ENCODE measurements at places on chromosomes 11 and 22. TPM values are rescaled to one million over a fixed set of nuclear protein-coding genes. Genes with fewer than 3 reads are reported as not detected.

DNA sequence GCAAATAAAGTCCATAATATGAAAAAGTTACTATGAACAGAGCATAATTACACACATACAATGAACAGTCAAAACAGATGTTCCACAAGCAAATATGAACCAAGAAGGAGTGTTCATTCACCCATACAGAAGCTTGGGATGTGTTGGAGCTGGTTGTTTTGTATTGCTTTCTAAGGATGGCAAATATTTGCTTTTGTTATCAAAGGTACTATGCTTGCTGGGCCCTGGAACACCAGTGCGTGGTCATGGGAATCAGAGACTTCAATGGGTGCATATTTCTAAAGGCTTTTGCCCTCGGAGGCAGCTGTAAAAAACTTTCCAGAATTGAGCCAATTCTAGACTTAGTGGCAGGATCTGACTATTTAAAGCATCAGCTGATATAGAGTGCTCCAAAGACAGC, 85.1 kb downstream of the BARX2 start:
- no peak for DNase-seq

DNA sequence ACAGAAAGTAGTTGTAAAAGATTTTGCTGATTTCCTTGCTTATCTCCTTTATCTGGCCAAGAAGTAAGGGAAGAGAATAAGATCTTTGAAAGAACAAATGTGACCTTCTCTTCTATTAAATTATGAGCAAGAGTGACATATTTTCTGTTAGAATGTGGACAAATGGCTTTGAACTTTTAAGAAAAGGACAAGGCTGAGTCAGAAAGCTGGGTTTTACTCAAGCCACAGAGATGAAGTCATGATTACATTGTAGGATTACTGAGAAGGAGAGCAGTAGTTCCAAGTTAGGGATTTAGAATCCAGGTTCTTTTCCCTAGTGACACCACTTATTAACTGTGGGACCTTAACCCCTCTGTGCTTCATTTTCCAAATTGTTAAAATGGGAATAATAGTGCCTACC, 13.5 kb downstream of the CCDC90B start:
- no peak for DNase-seq

GRCh38 chr11:66885950-66886440, 29.1 kb downstream of the LRFN4 start:
- no peak for DNase-seq

GRCh38 chr22:35601743-35602615, 15.2 kb downstream of the MB start:
- DNase-seq = no peak

DNA sequence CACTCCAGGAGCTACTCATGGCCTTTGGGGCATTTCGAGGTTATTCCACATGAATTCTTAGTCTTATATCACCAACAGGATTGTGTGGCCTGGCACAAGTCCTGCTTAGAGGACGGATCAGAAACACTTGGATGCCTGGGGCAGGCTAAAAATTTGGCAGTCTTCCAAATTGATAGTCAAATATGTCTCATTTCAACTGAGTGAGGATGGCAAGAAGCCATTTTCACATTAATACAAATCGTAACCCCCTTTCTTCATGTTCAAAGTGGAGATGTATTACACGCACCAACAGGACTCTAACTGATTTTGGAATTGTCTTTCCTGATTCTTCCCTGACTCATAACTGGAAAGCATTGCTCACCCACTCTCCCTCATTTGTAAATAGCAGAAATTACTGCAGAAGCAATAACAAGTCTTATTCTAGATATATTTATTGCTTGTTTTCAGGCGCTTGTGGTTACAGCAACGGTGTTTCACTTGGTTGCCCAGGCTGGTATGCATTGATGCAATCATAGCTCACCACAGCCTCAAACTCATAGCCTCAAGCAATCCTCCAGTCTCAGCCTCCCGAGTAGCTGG, 10.3 kb upstream of the CCDC86 start:
- no peak for DNase-seq

DNA sequence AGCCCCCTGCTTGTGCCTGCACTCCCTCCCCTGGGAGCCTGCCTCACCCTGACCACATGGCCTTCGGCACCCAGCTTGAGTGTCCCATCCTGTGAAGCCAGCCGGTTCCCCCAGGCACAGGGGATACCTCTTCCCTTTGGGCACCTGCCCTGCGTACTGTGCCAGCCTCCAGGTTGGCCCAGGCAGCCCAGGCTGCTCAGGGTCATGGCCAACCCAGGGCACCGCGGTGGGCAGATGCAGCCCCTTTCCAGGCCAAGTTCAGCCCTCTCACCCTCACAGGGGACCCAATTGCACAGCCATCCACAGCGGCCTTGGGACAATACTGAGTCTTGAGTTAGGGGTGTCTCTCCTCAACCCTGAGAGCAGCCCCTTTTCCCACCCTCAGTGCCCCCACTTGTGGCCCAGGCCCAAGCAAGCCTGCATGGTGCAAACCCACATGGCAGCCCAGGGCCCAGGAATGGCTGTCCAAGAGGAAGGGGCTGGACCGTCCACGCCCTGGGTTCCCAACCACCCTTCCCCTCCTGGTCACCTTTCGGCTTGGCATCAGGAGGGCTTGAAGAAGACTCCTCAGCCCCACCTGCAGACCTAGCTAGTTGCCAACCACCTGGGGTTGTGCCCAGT, 87.7 kb downstream of the CDKN1C start:
- DNase-seq = peak; percentile 48

DNA sequence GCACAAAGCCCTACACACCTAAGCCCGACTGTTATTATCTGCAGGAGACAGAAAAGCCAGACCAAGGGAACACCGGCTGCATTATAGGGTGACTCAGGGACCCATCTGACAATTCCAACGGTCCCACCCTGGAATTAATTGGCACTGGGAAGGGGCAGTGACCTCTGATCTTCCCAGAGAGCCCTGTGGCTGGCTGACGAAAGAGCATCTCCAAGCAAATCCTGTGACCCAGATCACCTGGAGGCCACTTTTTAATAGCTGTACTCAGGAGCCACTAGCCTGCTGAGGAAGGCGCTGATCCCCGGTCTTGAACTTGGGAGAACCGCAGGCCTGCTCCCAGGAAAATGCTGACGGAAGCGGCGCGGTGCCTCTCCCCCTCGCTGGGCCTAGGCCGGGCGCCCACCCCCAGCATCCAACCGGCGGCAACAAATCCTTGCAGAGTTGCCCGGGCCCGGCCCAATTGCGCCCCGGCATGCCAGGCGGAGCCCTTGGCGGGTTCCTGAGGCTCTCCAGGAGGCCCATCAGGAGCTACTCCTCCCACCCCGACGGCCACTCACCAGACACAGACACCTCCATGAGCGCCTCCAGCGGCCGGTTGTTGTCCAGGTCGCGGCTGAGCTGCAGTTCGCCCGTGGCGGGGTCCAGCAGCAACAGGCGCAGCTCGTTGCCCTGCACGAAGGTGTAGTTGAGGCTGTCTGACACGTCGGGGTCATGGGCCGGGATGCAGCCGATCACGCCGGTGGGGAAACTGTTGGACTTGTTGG, 4.2 kb downstream of the CELSR1 start:
- DNase-seq = no peak

- no peak for DNase-seq
These were observed 30.7 kb upstream of the CLDN5 start for GRCh38 chr22:19554834-19555404.

DNA sequence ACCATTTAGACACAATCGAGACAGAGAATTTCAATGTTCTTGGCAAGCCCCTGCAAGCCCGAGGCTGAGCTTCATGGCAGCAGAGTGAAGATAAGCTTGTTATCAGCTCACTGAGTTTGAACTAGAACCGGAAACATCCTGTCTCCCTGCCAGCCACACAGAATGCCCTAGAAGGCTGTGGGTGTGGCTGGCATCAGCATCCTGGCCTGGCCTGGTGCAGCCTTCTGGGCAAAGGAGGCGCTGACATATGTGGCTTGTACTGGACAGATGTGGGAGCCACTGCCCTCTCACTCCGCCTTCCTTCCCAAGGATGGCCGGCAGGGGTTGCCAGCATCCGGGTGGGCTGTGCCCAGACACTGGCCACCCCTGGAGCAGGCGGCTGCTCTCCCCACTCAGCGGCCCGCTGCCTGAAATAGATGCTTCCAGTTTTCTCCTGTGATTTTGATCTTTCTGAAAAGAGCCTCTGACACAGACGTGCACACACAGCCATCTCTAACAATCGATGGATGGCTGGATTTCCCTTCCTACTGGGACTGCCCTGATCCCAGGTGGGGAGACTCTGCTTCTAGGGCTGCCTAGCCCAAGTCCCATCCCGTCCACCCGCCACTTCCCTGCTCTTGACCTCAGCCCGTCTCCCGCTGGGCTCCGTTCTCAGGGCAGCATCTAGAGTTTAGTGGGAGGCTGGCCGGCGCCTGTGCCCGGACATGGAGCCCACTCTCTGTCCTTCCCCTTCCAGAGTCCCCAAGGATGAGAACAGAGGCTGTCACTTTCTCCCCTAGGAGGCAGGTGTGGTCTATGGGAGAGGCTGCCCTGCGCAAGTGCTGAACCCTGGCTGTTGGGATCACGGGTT, 149.7 kb downstream of the CTTN start:
- no peak for DNase-seq

GRCh38 chr11:70829886-70830272, 422.5 kb downstream of the SHANK2 start:
- no peak for DNase-seq

DNA sequence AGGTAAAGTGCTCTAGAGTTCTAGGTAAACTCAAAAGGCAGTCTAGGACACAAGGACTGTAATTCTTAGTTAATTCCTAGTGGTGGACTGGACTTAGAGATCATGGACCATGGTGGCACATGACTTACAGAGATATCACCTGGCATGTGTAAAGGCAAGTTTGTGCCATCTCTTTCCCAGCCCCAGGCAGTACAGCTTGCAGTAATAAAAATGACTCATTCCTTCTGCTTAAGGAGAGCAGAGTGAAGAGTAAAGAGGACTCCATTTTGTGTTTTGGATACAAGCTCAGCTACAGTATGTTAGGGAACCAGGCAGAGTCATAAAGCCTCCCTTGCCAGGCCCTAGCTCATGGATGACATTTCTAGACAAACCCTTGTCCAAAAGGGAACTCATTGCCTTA, 629.9 kb downstream of the JRKL start:
- no peak for DNase-seq

DNA sequence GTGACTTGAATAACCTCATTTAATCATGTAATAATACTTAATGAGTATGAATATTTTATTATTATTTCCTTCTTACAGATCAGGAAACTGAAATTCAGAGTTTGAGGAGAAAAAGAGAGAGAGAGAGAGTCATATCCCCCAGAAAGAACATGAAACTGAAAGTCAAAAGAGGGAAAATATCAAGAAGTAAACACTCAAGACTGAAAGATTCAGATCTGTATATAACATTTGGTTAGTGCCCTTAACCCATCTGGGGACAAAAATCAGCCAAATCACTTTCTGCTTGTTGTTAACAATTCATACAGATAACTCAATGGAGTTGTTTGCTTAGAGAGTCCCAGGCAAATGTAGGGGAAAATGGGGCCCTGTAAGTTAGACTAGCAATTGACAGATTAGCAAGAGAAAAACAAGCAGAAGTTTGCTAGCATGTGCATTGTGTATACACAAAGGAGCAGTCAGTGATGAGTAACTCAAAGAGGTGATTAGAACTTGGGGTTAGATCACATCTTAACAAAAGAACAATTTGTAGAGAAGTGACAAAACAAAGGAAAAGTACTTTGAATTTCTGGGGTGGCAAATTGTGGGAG, 25.9 kb upstream of the MMP13 start:
- DNase-seq = no peak

DNA sequence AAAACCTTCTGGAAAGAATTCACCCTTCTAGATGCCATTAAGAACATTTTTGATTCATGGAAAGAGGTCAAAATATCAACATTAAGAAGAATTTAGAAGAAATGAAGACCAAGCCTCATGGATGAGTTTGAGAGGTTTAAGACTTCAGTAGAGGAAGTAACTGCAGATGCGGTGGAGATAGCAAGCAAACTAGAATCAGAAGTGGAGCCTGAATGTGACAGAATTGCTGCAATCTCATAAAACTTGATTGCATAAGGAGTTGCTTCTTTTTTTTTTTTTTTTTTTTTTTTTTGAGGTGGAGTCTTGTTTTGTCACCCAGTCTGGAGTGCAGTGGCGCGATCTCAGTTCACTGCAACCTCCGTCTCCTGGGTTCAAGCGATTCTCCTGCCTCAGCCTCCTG, 51.6 kb downstream of the MS4A13 start:
- no peak for DNase-seq

DNA sequence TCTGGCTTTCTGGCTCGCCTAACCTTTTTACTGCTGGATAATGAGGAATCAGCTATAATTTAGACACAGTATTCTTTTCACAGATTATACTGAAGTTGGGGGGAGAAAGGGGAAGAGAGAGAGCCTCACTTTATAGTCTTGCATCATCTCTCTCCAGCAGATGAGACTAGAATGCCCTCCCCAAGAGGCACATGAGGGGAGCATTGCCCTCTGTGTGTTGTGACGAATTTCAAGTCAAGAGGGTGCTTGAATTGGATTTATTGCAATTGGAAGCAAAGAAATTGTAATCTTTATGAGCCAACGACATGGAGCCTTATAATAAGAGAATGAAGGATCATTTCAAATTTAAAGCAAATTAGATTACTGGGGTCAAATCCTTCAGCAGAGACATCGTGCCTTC, 17.6 kb upstream of the CADM1 start:
- DNase-seq = no peak

DNA sequence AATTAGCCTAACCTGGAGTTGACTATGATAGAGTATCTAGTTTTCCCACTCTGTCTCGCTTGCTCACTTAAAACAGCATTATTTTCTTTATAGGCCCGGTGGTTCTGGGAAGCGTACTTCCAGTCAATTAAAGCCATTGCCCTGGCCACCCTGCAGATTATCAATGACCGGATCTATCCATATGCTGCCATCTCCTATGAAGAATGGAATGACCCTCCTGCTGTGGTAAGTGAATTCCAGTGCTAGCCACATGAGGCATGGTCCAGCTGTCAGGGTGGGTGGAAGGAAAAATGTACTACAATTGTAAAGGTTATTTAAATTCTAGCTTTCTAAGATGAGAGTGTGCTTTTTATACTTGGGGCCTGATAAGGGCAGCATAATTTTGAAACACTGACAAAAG, 76.0 kb downstream of the EXT2 start:
- DNase-seq = no peak

DNA sequence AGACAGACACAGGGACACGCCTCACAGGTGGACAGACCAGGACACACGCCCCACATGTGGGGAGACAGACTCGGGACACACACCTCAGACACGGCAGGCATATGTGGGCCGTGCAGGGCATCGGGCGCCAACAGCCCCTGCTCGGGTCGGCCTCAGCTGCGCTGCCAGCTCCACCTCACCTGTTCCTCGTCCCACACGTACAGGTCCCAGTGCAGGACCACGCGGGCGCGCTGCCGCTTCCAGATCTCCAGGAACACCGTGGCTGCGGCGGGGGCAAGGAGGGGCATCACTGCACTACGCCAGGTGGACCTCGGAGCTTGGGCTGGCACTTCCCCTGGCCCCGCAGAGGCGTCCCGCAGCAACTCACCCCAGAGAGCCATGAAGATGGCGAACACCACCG, 12.4 kb downstream of the ANO9 start:
- DNase-seq = no peak

GRCh38 chr22:26432619-26433311, 3.7 kb downstream of the ASPHD2 start:
- DNase-seq = no peak

GRCh38 chr11:27795955-27796861, 96.0 kb upstream of the BDNF start:
- DNase-seq = no peak

- no peak for DNase-seq
These were observed 2.0 kb downstream of the PACS1 start for GRCh38 chr11:66072081-66072480.

Gene LRRC10B
- 1.0 TPM for polyA plus RNA-seq

Gene LMO2
- polyA plus RNA-seq = 57.1 TPM

Gene TSPAN18
- polyA plus RNA-seq = 13.8 TPM

Gene OR2D2
- polyA plus RNA-seq = not detected

Gene TRPM5
- polyA plus RNA-seq = 0.69 TPM

Gene DPP3
- 32.9 TPM for polyA plus RNA-seq

Gene NTM
- polyA plus RNA-seq = 0.92 TPM

Gene TUB
- 5.9 TPM for polyA plus RNA-seq

Measured in kidney (tissue), 22 donors.